Activated CD4-positive, alpha-beta T cell treated with anti-CD3 and anti-CD28 coated beads for 24 hours (primary cell): ENCODE measurements at places on chromosomes 3 and 15.

DNA sequence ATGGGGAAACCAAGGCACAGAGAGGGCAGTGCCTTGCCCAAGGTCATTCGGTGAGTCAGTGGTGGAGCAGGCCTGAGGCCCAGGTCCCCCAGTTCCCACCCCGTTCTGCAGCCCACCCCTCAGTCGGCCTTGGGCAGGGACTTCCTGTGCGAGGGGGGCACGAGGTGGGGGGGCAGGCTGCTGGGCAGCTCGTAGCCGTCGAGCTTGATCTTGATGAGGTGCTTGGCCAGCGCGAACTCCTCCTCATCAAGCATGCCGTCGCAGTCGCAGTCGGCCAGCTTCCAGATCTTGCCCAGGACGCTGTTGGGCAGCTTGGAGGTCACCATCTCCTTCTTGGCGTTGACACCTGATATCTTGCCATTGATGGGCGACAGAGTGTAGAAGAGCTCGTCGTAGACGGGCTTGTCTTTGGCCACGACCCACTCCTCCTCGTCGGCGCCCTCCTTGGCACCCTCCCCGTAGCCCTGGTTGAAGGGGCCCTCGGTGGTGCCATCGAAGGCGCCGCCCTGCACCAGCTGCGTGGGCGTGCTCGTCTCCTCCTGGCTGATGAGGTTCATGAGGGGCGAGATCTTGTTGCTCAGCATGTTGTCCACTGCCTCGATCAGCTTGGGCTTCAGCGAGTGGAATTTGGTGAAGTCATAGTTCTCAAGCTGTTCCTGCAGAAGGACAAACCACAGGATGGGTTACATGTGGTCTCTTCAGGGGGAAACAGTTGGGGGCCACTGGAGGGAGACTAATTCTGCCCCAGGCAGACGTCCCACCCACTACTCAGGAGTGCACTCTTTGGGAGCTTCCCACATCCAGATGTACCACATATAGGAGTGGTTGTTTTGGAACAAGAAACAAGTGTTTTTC, 6.9 kb upstream of the SPTBN5 start:
- DNase-seq: no peak

- DNase-seq: no peak
These were observed 100.3 kb upstream of the LIPC start for GRCh38 chr15:58331560-58331912.

- no peak for DNase-seq
These were observed 72.6 kb downstream of the NPTN start for GRCh38 chr15:73560501-73561117.

GRCh38 chr3:64238971-64239667, 13.9 kb upstream of the PRICKLE2 start:
- DNase-seq: no peak

GRCh38 chr3:124602980-124603627, 127.1 kb upstream of the UMPS start:
- DNase-seq: no peak

DNA sequence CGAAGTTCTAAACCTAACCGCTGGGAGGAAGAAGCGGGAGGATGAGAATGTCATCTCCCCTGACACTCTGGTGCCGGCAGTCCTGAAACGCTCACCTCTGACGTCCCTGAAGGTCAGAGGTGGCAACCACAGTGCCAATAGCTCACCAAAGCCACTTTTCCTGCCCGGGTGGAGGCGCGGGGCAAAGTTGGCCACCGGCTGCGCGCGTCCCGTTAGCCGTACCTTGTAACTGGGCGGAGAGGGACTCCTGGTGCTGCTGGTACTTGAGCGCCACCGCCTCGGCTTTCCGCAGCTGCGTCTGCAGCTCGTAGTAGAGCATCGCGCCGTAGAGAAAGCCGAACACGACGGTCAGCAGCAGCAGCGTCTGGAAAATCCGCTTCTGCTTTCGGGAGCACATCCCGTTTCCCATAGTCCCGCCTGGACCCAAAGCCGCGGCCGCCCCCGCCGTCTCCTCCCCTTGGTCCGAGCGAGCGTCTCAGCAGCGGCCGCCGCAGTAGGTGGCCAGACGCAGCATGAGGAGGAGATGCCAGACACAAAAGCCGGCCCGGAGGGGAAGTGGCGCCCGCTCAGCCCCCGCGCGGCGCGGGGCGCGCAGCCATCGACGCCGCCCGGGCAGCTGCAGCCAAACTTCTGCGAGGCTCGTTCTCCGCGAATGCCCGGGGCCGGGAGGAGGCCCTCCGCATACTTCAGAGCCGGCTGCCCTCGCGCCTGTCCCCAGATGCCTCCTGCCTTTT, 680 bp downstream of the GOLIM4 start:
- peak; percentile 6 for DNase-seq

DNA sequence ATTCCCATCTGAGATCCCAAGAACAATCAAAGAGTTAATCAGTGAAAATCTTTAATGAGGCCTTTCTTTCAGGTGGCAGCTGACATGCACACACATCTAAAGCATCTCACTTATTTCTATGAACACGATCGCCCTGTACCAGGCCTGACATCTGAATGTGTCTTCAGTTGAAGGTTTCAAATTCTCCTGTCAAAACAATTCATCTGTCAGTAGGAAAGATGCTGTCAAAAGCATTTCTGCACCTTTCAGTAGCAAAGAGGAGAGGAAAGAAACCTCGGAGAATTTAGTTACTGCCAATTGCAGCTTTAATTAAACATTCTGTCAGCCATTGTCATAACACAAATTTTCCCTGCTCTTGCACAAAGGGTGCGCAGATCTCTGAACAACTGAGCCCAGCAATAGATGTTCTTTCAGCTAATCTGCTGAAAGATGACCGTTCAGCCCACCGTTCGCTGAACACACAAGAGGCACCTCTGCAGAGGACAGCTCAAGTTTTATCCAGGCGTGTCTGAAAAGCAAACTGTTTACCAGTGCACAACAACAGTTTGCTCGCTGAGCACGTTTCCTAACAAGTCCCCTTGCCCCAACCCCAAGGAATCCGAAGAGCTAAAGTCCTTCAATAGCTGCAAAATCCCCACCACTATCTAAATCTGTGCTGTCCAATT, 34.1 kb downstream of the LRIG1 start:
- DNase-seq: no peak

DNA sequence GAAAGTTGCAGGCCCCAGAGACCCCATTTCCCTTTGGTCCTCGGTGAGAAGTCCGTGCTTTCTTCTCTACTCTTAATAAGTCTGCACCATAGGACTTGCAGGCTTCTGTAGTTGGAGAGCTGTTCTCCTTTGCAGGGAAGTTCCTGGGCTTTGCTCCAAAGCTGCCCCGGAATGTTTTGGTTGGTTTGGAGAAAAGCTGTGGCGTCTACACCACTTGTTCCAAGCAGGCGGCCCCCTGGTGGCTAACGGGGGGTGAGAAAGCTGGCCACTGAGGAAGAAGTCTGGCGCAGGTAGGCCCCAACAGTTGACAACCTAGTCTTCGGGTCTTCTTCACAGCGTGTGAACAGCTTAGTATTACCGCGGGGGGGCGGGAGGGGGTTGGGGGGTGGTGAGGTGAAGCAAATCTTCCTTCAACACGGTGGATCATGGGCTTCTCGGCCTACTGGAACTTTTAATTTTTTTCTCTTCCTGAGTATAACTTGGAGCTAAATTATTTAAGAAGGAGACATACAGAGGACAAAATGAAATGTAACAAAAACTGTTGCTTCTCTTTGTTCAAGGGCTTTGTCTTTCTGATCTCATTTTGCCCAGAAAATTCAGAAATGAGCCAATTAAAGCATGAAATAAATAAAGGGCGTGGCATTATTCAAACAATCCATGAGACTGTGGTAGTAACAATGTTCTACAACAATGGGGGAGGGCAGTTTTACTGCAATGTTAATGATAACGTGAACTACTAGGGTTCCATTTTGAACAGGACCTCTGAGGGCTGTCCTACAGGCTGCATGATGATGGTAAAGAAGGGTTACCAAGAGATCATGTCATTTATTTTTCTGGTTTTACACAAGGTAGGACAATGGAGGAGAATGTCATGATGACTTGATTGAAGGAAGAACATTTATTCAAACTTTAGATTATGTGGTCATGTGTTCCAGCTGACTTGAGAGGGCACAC, 2.2 kb upstream of the THRB start:
- no peak for DNase-seq

GRCh38 chr3:45596290-45596791, 1.8 kb downstream of the LIMD1 start:
- DNase-seq: no peak

GRCh38 chr15:46354443-46354842, 719.6 kb downstream of the SQOR start:
- DNase-seq: no peak
